Psoas muscle (tissue), 8 donors: ENCODE measurements at places on chromosomes 1 and 21. TPM values are rescaled to one million over a fixed set of nuclear protein-coding genes. Genes with fewer than 3 reads are reported as not detected.

POGZ gene
- total RNA-seq: 43.9 TPM

RHD gene
- not detected for total RNA-seq

S100A8 gene
- 26.0 TPM for total RNA-seq

LRRC53 gene
- total RNA-seq: not detected

RTCA gene
- 32.7 TPM for total RNA-seq

- H3K27ac ChIP-seq: no peak overlapping the region
- no peaks in the 10 kb centered on the region for H3K27me3 ChIP-seq
- no peaks in the 10 kb centered on the region for H3K36me3 ChIP-seq
- DNase-seq: no peak
These were observed 3.2 kb downstream of the RAP1GAP start for GRCh38 chr1:21665711-21666575.

DNA sequence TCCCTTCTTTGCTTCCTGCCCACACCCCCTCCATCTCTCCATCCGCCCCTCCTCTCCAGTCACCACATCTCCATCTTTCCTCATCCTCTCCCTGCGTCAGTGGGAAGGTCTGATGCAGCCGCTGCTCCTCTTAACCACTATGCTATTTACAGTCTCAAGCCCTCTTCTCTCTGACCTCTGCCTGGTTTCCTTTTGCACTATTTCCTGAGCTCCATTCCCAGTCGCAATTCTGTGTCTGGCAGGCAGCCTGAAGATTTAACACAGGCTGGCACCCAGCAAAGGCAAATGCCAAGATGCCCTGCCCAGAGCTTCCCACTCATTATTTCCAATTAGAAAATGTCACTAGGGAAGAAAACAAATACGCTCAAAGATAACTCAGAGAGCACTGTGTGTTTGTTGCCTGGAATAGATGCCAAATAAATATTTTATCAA, 89.6 kb upstream of the LPGAT1 start:
- H3K27me3 ChIP-seq: no peaks in the 10 kb centered on the region
- H3K36me3 ChIP-seq: no peaks in the 10 kb centered on the region
- no peak overlapping the region for H3K4me3 ChIP-seq
- H3K4me1 ChIP-seq: no peaks in the 10 kb centered on the region
- DNase-seq: no peak

GRCh38 chr1:18938008-18938706, 18.3 kb downstream of the IFFO2 start:
- H3K27ac ChIP-seq: no peak overlapping the region
- DNase-seq: no peak
- no peak overlapping the region for H3K4me3 ChIP-seq
- peaks cover 27% of the 10 kb centered on the region for H3K4me1 ChIP-seq

DNA sequence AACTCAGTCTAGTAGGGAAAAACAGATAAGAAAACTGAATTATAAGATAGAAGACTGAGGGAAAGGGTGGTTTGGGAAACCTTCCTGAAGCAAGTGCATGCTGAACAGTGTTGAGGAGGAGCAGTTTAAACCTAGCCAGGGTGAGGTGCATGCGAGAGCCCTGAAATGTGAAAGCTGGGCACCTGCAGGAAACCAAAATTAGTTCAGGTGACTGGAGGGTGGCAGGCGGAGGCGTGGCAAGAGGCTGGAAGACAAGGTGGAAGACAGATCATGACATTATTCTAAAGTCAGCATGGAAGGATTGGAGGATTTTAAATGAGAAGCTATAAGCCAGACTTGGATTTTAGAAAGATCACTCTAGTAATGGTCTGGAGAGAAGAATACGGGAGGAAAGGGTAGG, 75.1 kb downstream of the CACNA1E start:
- no peak overlapping the region for H3K4me3 ChIP-seq
- no peak for DNase-seq
- no peaks in the 10 kb centered on the region for H3K36me3 ChIP-seq
- H3K27ac ChIP-seq: no peak overlapping the region

GRCh38 chr1:1489231-1489630, 17.7 kb downstream of the ATAD3B start:
- H3K27ac ChIP-seq: no peak overlapping the region
- DNase-seq: no peak
- H3K4me3 ChIP-seq: no peak overlapping the region
- peaks cover 81% of the 10 kb centered on the region for H3K36me3 ChIP-seq
- no peaks in the 10 kb centered on the region for H3K4me1 ChIP-seq

GRCh38 chr1:150966011-150966410, 8.6 kb downstream of the CERS2 start:
- H3K27ac ChIP-seq: no peak overlapping the region
- no peak overlapping the region for H3K4me3 ChIP-seq
- H3K27me3 ChIP-seq: no peaks in the 10 kb centered on the region
- H3K36me3 ChIP-seq: peaks cover 10% of the 10 kb centered on the region
- DNase-seq: no peak
- peaks cover 11% of the 10 kb centered on the region for H3K4me1 ChIP-seq

DNA sequence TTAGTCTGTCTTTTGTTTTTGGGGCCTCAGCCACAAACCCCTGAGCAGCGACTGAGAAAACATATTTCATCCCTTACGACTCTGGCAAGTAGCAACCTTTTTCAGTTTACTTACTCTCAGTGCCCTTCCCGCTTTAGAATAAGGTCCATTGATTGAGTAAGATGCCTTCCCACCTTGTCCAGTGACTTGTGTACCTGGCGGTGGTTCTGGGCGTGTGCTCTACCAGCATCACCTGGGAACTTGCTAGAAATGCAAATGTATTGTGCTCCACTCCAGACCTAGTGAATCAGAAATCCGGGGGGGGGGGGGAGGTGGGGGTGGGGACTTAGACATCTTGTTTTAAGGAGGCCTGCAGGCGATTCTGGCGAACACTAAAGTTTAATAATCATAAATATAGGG, 72.1 kb downstream of the S1PR1 start:
- no peaks in the 10 kb centered on the region for H3K36me3 ChIP-seq
- DNase-seq: no peak
- peaks cover 4% of the 10 kb centered on the region for H3K4me1 ChIP-seq
- no peak overlapping the region for H3K4me3 ChIP-seq
- H3K27me3 ChIP-seq: no peaks in the 10 kb centered on the region

- H3K4me3 ChIP-seq: no peak overlapping the region
- no peaks in the 10 kb centered on the region for H3K36me3 ChIP-seq
- H3K27ac ChIP-seq: no peak overlapping the region
- H3K27me3 ChIP-seq: peaks cover 1% of the 10 kb centered on the region
- no peak for DNase-seq
These were observed 158.2 kb upstream of the KLHDC7A start for GRCh38 chr1:18322368-18323032.

GRCh38 chr21:14956807-14957206, 108.0 kb downstream of the NRIP1 start:
- no peak overlapping the region for H3K27ac ChIP-seq
- no peaks in the 10 kb centered on the region for H3K36me3 ChIP-seq
- no peak overlapping the region for H3K4me3 ChIP-seq
- no peak for DNase-seq

DNA sequence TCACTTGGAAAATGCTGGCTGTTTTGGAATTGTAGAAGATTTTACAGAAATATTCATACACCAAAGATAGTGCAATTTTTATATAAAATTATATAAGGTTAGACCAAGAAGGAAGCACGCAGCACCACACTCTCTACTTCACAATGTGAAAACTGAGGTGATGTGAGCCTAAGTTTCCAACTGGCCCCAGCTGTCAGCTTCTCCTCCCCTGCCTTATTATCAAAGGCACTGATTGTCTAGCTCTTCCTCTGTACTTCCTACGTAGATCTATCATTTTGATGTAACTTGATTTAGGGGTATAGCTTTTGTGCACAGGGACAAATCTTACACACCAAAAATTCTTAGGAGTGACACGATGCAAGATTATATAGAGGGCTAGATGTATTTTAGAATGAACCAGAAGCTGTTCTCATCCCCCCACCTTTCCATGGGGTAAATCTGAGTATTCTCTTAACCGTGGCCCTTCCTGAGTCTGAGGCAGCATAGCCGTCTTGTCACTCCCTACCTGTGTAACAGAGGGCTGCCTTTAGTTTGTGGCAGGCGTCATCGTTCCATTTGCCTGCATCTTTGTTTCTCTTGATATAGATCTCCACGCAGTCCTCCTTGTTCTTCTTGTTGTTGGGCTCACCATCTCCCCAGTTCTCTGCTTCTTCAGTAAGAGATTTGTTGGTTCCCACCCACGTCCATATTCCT, 3.4 kb downstream of the SELL start:
- H3K4me3 ChIP-seq: no peak overlapping the region
- H3K4me1 ChIP-seq: no peaks in the 10 kb centered on the region
- DNase-seq: no peak
- H3K27ac ChIP-seq: no peak overlapping the region
- H3K27me3 ChIP-seq: no peaks in the 10 kb centered on the region

DNA sequence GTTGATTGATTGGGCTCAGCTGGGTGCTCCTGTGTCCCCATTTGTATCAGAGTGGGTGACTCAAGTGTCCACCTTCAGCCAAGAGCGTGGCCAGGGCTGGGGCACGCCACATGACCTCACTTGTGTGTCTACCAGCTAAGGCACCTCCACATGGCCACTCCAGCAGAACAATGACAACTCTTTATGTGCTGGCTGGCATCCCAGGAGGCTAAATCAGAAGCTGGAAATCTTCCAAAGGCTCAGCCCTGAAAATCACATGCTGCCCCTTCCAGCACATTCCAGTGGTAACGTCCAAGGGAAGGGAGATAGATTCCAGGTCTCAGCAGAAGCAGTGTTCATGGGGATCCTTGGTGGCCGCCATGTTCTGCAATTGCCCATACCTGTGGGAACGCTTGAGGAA, 585.5 kb downstream of the AJAP1 start:
- H3K27ac ChIP-seq: no peak overlapping the region
- H3K36me3 ChIP-seq: no peaks in the 10 kb centered on the region
- no peaks in the 10 kb centered on the region for H3K27me3 ChIP-seq
- no peak for DNase-seq
- no peak overlapping the region for H3K4me3 ChIP-seq

- no peaks in the 10 kb centered on the region for H3K27me3 ChIP-seq
- no peak for DNase-seq
- H3K4me3 ChIP-seq: no peak overlapping the region
- H3K4me1 ChIP-seq: peaks cover 71% of the 10 kb centered on the region
- H3K36me3 ChIP-seq: no peaks in the 10 kb centered on the region
These were observed 54.2 kb downstream of the JAK1 start for GRCh38 chr1:64912191-64912590.

- H3K4me1 ChIP-seq: no peaks in the 10 kb centered on the region
- H3K27me3 ChIP-seq: no peaks in the 10 kb centered on the region
- no peak overlapping the region for H3K27ac ChIP-seq
- no peak overlapping the region for H3K4me3 ChIP-seq
These were observed 44.0 kb downstream of the NTNG1 start for GRCh38 chr1:107184888-107185287.

DNA sequence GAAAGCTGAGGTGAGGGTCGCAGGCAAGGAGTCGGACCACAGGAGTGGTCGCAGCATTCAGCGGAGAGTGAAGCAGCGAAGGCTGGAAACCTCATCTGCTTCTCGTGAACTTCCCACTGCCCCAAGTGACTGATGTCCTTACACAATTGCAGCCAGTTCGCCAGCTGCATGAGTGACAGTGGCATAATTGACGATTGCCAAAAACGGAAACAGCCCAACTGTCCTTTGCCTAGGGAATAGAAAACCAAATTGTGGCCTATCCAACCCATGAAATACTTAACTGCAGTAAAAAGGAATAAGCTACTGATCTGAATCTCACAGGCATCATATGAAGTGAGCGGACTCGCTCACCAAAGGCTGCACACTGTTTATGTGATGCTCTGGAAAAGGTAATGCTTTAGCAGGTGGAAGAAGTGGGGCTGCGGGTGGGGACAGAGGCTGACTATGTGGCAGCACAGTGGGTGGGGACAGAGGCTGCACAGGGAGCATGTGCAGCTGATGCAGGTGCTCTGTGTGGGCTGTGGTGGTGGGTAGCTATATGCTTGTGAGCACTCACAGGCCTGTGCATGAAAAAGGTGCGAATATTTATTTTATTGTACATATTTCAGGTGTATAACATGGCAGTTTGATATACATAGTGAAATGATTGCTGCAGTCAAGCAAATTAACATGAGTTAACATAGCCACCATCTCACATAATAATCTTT, 4.2 kb upstream of the NLRP3 start:
- H3K4me1 ChIP-seq: no peaks in the 10 kb centered on the region
- no peak for DNase-seq
- no peaks in the 10 kb centered on the region for H3K27me3 ChIP-seq
- no peaks in the 10 kb centered on the region for H3K36me3 ChIP-seq
- no peak overlapping the region for H3K4me3 ChIP-seq

DNA sequence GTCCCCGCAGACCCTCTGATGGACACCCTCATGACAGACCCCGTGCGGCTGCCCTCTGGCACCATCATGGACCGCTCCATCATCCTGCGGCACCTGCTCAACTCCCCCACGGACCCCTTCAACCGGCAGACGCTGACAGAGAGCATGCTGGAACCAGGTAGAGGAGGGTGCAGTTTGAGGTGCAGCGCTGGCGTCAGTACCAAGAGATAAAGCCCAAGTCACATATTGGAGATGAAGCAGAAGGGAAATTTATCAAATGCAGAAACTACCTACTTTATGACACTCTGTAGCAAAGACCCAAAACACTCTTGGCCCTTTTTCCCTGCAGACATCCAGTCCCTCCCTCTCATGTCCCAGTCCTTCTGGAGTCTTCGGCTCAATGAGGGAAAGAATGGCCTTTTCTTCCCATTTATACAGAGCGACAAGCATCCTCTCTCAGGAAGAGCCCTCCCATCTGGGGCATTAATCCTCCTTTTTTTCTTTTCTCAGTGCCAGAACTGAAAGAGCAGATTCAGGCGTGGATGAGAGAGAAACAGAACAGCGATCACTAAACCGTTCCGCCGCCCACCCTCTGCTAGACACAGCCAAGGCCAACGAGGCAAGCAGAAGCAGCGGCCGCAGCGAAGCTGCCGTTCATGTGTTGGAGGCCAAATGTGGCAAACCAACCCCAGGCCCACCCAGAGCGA, 30.8 kb upstream of the KIF1B start:
- H3K4me3 ChIP-seq: no peak overlapping the region
- H3K4me1 ChIP-seq: peaks cover 9% of the 10 kb centered on the region
- H3K36me3 ChIP-seq: peaks cover 13% of the 10 kb centered on the region
- no peak for DNase-seq
- H3K27me3 ChIP-seq: no peaks in the 10 kb centered on the region

- H3K27me3 ChIP-seq: no peaks in the 10 kb centered on the region
- no peaks in the 10 kb centered on the region for H3K4me1 ChIP-seq
- H3K4me3 ChIP-seq: no peak overlapping the region
- no peaks in the 10 kb centered on the region for H3K36me3 ChIP-seq
These were observed 117.6 kb downstream of the PTPRC start for GRCh38 chr1:198756470-198756869.
